HS-5 (cell line): ENCODE measurements at places on chromosomes 6 and 20.

GRCh38 chr6:112155886-112156285 is 68.5 kb downstream of the FAM229B start:
- no peak for DNase-seq

- DNase-seq: no peak
These were observed 477.0 kb upstream of the CHD6 start for GRCh38 chr20:42095221-42095620.

DNA sequence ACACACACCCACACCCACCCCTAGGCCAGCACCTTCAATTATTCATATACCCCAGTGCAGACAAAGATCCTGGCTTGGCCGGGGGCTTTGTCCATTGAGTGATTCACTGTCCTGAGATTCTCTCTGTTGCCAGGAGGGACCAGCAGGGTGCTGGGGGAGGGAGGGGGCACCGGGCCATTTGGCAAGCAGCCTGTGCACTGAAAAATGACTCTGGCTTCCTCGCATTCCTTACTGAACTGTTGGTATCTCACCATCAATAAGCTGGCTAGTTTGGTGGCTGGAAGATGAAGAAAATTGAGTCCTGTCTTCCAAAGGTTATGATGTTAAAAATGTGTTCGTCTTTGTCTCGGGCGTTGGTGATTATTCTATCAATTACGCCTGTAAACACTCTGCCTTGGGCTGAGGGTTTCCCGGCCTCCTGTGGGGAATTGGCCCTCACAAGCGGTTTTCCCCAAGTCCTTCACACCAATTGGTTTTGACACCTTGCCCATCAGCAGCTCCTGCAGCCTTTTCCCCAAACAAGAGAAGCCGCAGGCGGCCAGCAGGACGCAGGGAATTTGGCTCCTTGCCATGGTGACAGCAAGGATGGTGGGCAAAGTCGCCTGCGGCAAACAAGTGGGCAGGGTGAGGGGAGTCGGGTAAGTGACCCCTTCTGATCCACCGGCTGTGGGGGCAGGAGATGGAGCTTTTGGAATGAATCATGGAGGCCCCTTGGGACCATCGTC is 4.9 kb downstream of the VSTM2L start:
- DNase-seq: peak; percentile 35

- DNase-seq: no peak
These were observed 11.6 kb upstream of the ITPR3 start for GRCh38 chr6:33609528-33609927.

DNA sequence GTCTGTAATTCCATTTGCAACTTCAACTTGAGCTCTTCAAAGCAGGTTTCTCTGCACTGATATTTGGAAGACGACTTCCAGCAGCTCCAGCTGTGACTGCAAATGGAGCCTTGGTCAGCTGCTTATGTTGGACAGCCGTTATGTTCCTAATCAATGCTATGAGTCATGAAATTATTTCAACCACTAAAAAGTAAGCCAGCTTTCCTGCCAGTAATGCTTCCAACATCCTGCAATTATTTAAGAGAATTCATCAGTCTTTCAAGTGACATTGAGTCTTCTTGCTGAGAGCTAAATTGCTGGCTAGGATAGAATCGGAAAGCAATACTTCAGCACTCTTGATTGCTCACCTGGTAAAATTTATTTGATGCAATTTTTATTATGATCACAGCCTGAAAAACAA is 375.7 kb downstream of the MMUT start:
- DNase-seq: peak; percentile 1

GRCh38 chr6:25254671-25255070 is 24.5 kb upstream of the CARMIL1 start:
- DNase-seq: no peak

- no peak for DNase-seq
These were observed 38.0 kb downstream of the C20orf203 start for GRCh38 chr20:32635764-32636163.

GRCh38 chr6:138499303-138500018 is at the start of gene NHSL1:
NHSL1 (minus strand) TSS chr6:138499494; CDS start chr6:138499290, 204 bp downstream.
- DNase-seq: no peak

- DNase-seq: no peak
These were observed at the start of gene MCCD1 for GRCh38 chr6:31528821-31529328. MCCD1 (plus strand) TSS chr6:31528962; CDS start chr6:31529015, 53 bp downstream.

GRCh38 chr6:144647406-144647964 is 362.4 kb downstream of the UTRN start:
- DNase-seq: no peak

GRCh38 chr20:31758521-31758920 is 19.4 kb downstream of the TPX2 start:
- DNase-seq: no peak

DNA sequence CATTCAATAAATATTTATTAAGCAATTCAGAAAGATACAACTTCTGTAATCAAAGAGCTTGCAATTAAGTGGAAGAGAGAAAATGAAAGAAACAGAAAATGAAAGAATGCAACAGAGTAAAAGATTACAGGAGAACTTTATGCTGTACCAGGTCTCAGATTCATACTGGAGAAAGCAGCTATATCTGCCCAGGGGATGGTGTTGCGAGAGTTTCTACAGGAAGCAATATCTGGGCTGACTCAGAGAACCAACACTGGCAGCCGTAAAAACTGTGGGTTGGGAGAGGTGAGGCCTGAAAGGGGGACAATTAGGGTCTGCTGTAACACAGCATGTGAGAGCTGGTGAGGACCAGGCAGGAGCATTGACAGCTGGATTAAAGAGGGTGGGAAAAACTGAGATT is 256.7 kb upstream of the TCF21 start:
- DNase-seq: no peak

DNA sequence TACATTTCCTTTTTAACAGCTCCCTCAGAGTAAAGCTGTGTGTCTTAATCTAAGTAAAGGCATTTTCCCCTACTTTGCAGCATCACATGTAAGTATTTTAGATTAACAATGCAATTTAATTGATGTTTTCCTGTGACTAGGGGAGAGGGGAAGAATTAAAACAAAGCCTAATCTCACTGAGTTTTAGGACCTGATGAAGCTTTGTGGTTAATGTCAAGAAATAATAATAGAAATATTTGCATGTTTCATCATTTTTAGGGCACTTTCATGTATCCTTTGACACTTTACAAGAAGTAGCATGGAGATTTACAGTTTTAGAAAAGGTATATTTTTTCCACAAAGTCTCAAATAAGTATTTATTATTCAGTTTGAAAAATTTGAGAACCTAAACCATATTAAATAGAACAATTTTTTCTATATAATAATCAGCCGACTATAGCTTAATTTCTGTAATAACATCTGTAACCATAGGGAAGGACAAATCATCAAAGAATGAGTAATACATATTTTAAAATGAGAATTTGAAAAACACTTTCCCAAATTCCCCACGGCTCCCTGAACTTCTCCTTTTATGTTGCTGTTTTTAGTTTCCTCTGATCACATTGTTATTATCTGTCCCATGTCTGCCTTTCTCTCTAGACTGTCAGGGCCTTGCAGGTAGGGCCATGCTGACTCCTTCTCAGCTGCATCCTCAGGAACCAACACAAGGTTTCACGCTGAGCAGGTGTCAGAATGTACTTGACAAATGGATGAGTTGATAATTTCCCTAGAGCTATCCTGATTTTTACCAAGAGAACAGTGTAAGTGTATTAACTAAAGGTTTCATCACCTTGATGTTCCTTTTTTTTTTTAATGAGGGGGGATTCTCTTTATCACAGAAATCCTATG is 338.1 kb downstream of the SYNE1 start:
- DNase-seq: no peak

DNA sequence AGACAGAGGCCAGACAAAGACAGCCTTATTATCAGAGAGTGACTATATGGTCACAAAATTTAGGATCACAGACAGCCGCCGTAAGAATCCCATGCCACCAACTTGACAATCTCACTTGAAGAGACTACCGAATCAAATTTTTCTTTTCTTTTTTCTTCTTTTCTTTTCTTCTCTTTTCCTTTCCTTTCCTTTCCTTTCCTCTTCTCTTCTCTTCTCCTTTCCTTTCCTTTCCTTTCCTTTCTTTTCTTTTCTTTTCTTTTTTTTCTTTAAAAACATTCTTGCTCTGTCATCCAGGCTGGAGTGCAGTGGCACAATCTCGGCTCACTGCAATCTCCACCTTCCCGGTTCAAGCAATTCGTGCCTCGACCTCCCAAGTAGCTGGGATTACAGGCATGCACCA is 1.2 kb upstream of the EPPIN start:
- no peak for DNase-seq

DNA sequence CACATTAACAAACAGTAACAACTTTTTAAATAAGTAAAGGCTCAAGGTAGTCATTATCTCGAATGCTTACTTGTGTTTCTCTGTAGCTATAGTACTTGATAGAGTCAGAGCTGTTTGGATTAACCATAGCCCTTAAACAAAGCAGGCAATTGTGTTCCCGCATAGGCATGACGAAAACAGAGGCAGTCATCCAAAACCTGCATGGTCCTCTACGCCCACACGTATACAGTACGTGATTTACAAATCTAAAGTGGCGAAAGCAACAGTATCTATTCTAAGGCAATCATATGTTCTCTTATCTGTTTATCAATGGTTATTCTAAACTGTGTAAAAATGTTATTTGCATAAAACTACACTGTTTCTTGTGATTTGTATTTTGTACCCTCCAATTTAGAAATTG is 31.8 kb downstream of the HFE start:
- no peak for DNase-seq

DNA sequence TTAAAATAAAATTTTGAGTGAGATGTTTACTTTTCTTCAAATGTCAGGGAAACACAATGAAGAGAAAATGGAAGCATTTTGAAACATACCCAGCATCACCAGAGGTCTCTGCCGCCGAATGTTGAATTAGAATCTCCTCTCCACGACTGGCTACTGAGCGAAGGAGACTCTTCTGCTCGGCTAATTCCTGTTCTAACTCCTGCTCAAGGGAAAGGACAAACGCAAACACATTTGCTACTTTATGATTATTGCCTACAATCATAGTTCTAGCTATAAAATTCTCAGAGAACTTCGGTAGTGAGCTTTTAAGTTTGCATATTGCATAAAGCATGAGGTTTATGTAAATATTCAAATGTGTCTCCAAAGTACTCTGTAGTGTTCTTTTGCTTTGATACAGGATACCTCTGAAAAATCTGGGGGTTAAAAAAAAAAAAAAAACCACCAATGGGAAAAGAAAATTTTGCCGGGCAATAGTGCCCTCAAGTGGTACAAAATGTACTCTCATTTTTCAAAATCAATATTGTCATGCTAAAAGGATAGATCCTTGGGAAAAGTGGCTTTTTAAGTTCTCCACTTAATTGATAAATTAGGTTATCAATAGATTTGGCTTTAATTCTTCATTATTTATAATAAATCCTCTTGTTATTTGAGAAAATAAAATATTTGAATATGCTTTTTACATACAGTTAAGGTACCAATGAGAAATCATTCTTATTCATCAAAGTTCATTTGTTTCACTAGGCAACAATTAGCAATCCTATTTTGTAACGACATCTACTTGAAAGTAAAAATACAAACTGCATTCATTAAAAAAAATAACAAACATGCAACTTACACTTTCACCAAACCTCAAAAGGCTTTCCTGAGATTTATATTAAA is 369.0 kb downstream of the SYNE1 start:
- no peak for DNase-seq

DNA sequence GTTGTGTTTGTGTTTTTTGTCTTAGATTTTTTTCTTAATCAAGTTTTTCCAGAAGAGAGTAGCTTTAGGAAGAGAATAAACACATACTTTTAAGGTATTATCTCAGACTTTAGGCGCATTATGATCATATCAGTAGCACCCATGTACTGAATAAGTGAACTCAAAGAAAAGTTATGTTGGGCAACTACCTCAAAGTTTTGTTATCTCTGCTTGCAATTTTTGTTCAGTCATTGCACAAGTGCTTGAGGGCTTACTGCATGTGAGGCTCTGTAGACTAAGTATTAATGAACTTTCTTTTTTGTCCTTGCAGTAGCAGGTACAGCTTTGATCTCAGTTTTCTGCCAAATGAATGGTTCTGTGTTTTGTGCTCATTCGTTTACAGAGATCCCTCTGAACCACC is 189.0 kb downstream of the SLC16A10 start:
- no peak for DNase-seq

- no peak for DNase-seq
These were observed 169.0 kb downstream of the TBC1D7 start for GRCh38 chr6:13159300-13159699.

- DNase-seq: no peak
These were observed 233.1 kb downstream of the BCAS1 start for GRCh38 chr20:53837126-53837826.

- peak; percentile 22 for DNase-seq
These were observed 33.9 kb downstream of the SLC17A4 start for GRCh38 chr6:25788305-25788922.

GRCh38 chr6:126812010-126812409 is 306.5 kb upstream of the RSPO3 start:
- no peak for DNase-seq

GRCh38 chr20:62208061-62208794 is 11.8 kb downstream of the HRH3 start:
- DNase-seq: no peak

- no peak for DNase-seq
These were observed 247.0 kb upstream of the KCNQ5 start for GRCh38 chr6:72374857-72375256.

- no peak for DNase-seq
These were observed 27.0 kb downstream of the HECA start for GRCh38 chr6:139161817-139162284.

DNA sequence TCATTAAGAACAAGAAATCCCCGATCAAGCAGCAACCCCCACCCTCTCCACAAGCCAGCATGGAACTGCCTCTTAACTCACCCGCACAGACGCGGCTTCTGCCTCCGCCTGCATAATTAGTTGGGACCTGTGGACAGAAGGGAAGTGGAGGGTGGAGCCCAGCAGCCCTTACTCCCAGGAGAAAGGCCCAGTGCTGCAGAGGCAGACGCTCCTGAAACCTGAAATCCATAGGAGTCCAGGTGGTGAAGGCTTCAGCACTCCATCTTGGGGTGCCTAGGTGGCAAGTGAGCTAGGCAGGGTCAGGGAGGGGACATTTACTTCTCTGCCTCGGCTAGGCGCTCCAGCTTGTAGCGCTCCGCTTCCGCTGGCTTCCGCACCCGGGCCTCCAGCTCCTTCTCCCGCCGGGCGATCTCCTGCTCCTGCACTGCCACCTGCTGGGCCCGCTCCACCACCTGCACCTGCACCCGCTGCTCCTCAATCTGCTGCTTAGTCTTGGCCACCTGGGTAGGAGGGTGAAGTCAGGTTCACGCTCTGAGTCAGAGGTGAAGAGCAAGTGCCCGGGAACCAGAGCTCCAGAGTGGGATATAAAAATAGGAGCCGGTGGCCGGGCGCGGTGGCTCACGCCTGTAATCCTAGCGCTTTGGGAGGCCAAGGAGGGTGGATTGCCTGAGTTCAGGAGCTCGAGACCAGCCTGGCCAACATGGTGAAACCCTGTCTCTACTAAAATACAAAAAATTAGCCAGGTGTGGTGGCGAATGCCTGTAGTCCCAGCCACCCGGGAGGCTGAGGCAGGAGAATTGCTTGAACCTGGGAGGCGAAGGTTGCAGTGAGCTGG is 10.7 kb downstream of the TUBB start:
- DNase-seq: no peak

- DNase-seq: no peak
These were observed 287.2 kb downstream of the RFPL4B start for GRCh38 chr6:112634376-112634775.

- DNase-seq: no peak
These were observed 3.9 kb downstream of the TXLNB start for GRCh38 chr6:139287868-139288267.

- DNase-seq: no peak
These were observed 24.5 kb upstream of the CD83 start for GRCh38 chr6:14092838-14093789.

- DNase-seq: no peak
These were observed 10.8 kb downstream of the ASXL1 start for GRCh38 chr20:32368925-32369324.

GRCh38 chr20:54646156-54646517 is 170.7 kb downstream of the DOK5 start:
- no peak for DNase-seq

GRCh38 chr6:36924778-36925374 is 29.7 kb upstream of the PI16 start:
- DNase-seq: no peak
